NCI-H460 (cell line): ENCODE measurements at places on chromosomes 6 and 20.

GRCh38 chr20:41133709-41134361 lies 3.5 kb upstream of the PLCG1 start:
- DNase-seq, result no peak

- no peak for DNase-seq
Measured at GRCh38 chr6:39887692-39888450, 46.4 kb downstream of the MOCS1 start.

DNA sequence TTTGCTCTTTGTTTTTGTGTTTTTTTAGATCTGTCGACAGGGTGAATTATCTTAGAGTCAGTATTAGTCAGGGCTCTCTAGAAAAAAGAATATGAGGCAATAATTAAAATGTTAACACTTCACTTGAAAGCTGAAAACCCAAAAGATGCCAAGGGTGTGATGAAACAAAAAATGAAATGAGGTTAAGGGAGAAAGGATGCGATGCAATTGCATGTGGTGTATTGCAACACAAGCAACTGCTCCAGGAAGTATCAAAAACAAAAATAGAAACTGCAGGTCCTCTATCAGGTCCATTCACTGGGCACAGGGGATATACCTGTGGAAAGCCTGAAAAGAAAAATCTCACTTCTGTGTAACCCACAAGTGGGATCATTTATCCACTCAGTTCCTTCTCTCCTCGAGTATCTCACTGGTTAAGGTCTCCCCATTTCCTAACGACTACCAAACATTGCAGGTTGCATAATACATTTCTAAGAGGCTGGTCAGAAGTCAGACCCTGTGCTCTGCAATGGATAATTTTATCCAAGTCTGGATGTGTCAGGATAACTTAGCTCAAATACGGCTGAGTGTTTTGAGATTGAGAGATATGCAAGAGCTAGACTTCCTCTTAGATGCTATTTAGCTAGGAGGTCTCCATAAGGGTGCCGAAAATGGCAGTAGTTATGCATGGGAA lies 257.7 kb upstream of the GJE1 start:
- no peak for DNase-seq

GRCh38 chr6:111559188-111560097 lies 46.2 kb downstream of the TRAF3IP2 start:
- no peak for DNase-seq

GRCh38 chr20:34373445-34373844 lies 10.4 kb downstream of the ITCH start:
- no peak for DNase-seq

DNA sequence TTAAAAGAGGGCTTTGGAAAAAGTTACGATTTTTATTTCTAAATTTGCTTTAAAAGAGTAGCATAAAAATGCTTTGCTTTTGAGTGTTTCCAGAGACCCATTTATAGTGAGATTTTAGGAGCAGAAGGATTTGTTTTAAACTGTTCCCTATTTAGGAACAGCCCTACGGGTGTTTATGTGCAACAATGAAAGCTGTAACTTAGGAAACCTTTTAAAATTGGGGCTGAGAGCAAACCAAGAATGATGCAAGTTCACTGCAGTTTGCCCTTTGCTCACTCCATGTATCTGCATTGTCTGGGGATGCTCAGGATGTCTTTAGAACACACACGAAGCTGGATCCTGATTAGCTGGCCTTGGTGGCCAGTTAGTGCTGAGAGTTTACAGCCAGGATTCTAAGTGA lies 40.9 kb downstream of the GHRH start:
- no peak for DNase-seq

GRCh38 chr6:49145280-49145679 lies 317.8 kb downstream of the MMUT start:
- no peak for DNase-seq

DNA sequence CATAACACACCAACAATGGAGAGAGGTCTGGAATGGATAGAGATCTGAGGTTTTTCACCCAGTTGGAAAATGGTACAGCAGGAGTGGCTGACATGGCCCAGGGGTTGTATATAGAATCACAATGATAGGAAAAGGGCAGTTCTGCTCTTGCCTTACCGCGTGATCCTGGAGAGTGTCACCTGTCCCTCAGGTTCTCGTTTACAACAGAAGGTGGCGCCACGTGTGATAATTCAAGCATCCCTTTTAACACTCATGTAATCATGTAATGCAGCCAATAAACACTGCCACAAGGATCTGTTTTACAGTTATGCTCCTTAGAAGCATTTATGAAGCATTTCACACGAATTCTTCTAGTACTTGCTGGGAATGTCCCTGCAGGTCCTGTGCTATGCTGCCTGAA lies 12.9 kb upstream of the WFDC2 start:
- peak; percentile 20 for DNase-seq

GRCh38 chr6:35492258-35492973 lies 4.5 kb downstream of the TEAD3 start:
- no peak for DNase-seq

DNA sequence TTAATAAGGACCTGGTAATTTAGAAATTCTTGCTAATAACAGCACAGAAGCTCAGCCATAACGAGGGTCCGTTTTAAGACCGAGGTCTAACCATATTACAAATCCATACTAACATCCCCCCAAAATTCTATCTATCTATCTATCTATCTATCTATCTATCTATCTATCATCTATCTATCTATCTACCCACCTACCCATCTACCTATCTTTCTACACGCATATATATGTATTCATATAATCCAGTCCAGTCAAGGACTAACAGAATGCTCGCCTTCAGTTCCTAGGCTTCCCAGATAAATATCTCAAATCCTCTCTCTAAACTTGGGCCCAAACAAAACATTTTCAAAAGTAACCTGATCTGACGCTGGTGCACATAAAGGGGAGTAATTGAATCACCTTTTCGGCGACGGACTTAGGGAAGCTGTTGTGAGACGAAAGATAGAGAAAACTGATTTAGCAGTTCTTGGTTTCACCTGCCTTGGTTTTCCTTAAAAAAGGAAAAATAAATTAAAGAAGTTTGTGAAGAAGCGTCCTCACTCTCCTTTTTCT lies 14.5 kb downstream of the HMGN4 start:
- DNase-seq, result no peak

GRCh38 chr6:45118754-45119153 lies 209.4 kb upstream of the RUNX2 start:
- DNase-seq, result no peak

- DNase-seq, result no peak
Measured at GRCh38 chr20:1874450-1875182, 20.6 kb upstream of the SIRPA start.

- DNase-seq, result no peak
Measured at GRCh38 chr6:164856138-164856537, 453.3 kb downstream of the C6orf118 start.

GRCh38 chr6:139271056-139271455 lies 20.7 kb downstream of the TXLNB start:
- peak; percentile 28 for DNase-seq

DNA sequence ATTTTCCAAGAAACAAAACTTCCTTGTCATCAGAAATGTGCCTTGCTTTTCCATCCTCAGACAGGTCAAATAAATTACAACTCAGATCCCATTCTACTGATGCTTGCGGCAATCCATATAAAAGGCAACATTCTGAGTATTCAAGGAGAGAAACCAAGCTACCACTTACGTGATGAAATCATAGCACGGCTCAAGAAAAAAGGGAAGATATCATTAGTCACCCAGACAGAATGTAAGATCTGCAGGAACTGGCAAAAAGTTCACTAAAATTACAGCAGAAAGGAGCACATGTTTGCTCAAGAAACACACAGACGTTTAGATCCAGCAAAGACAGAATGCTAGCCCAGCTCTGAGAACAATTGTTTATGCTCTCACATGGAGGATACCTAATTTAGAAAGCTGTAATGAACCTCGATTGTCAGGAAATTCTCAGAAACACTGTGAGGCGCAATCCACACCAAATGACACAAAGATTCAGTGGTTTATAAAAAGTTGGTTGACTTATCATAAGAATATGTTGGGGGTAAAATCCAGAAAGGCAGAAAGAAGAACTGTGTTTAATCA lies 304.2 kb downstream of the ADGRG6 start:
- DNase-seq, result no peak
